Osteocyte (in vitro differentiated cells): ENCODE measurements at places on chromosomes 5 and 9. TPM values are rescaled to one million over a fixed set of nuclear protein-coding genes. Genes with fewer than 3 reads are reported as not detected.
A peak's percentile ranks its signal among the peaks of the same experiment; 100 is the strongest.

Gene NMUR2
- not detected in 2 replicates for total RNA-seq

DNA sequence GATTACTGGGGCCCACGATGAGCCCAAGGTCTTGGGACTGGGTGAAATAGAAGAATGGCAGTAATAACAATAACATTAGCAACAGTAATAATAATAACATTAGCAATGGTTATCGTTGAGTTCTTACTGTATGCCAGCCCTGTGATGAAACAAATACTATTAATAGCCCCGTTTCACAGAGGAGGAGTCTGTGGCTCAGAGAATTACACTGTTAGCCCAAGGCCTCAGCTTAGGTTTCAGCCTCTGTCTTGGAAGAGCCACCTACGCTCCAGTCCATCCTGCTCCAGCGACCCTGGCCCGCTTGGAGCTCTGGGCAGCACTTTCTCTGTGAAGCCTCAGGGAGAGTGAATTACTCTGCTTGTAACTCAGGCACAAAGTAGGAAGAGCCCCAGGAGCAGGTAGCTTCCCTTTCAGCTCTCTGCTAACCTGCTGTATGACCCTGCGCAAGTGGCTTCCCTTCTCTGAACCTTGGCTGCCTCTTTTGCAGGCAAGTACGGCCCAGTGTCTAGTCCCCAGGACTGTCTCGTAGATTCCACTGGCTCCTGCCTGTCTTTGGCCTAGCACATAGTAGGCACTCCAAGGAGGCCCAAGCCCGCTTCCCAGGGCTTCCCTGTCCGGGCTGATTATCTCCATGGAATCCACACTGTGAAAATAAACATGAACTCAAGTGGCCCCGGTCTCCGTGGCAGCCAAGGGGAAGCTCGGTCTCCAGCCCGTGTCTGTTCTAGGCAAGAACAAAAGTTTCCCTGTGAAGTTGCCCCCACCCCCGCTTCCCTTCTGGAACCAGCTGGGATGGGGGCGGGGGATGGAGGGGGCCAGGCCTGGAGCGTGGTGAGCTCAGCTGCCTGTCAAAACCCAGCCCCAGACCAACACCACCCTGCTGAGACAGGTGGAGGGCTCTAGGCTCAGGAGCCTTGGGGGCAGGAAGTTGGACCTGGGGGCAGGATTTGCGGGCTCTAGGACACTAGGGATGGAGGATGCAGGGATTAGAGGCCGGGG is 26.2 kb upstream of the LMX1B start:
- H3K4me3 ChIP-seq, result no peak overlapping the region
- peaks cover 54% of the 10 kb centered on the region for H3K27me3 ChIP-seq
- peaks cover 16% of the 10 kb centered on the region for H3K4me1 ChIP-seq
- peaks cover 2% of the 10 kb centered on the region for H3K36me3 ChIP-seq
- no peak for DNase-seq
- H3K27ac ChIP-seq, result peak overlapping the region; percentile 51

DNA sequence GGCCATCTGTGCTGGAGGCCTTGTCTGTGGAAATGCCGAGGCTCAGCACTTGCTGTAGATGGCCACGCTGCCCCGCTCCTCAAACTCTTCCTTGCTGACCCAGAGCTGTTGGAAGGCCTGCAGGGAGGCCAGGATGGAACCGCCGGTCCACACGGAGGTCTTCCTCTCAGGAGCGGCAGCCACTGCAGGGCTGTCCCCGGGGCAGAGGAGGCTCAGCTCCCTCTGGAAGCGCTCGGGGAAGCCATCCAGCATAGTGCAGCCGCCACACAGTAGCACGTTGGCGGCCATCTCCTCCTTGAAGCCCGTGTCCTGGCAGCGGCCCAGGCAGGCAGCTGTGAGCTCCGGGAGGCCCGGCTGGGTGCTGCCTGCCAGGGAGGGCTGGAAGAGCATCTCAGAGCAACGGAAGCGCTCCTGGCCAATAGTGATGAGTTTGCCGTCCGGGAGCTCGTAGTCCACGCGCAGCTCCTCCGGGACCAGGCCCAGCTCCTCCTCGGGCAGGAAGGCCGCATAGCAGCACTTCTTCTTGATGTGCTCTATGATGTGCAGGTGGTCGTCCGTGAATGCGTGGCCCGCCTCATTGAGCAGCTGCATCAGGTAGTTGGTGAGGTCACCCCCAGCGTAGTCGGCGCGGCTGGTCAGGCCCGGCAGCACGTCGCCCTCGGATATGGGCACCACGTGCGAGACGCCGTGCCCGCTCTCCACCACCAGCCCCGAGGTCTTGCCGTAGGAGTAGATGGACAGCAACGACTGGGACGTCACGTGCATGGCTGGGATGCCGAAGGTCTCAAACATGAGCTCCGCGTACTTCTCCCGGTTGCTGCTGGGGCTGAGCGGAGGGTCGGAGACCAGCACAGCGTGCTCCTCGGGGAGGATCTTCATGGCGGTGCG is 901 bp downstream of the ACTL7B start:
- DNase-seq, result no peak
- H3K27me3 ChIP-seq, result no peaks in the 10 kb centered on the region

Gene SLC6A3
- total RNA-seq, result not detected in 2 replicates

Gene PCDHA12
- total RNA-seq, result 9.1 and 12.4 TPM in 2 replicates

DNA sequence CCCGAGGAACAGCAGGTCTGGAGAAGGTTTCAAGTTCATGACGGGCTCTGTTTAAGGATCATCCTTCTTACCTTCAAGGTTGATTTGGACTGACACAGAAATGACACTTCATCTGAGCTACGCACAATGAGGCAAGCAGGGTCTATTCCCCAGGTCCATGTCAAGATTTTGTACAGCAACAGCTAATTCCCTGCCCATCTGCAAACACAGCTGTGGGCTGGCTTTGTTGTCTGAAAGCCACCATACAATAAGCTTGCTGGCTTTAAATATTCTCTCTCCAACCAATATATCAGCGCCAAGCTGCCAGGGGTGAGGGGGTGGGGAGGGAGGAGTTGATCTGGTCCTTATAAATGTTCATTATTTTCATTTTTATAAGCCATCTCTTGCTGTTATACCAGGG is 92.0 kb downstream of the OTULIN start:
- H3K27ac ChIP-seq, result no peak overlapping the region
- no peak for DNase-seq
- no peaks in the 10 kb centered on the region for H3K27me3 ChIP-seq
- H3K4me1 ChIP-seq, result no peaks in the 10 kb centered on the region
- H3K4me3 ChIP-seq, result no peak overlapping the region
- peaks cover 14% of the 10 kb centered on the region for H3K36me3 ChIP-seq

Gene ABO
- not detected in 2 replicates for total RNA-seq

- H3K4me1 ChIP-seq, result peaks cover 8% of the 10 kb centered on the region
- DNase-seq, result no peak
- no peak overlapping the region for H3K27ac ChIP-seq
- no peak overlapping the region for H3K4me3 ChIP-seq
- H3K27me3 ChIP-seq, result no peaks in the 10 kb centered on the region
Observed at GRCh38 chr5:156585999-156586398, 259.0 kb downstream of the SGCD start.

DNA sequence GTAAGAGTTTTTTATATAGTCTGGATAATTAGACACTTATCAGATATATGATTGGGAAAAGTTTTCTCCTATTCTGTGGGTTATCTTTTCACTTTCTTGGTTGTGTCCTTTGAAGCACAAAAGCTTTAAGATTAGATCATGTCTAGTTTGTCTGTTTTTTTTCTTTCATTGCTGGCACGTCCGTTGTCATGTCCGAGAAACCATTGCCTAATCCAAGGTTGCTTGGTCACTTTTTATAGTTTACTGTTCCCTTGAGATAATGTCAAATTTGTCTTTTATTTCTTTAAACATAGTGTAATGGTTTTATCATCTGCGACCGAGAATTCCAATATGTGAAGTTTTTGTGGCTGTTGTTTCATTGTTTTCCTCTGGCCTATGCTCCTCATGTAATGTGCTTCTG is 28.8 kb downstream of the GARNL3 start:
- H3K4me1 ChIP-seq, result no peaks in the 10 kb centered on the region
- no peak for DNase-seq
- H3K27me3 ChIP-seq, result no peaks in the 10 kb centered on the region

Gene PRDM9
- total RNA-seq, result not detected in 2 replicates

DNA sequence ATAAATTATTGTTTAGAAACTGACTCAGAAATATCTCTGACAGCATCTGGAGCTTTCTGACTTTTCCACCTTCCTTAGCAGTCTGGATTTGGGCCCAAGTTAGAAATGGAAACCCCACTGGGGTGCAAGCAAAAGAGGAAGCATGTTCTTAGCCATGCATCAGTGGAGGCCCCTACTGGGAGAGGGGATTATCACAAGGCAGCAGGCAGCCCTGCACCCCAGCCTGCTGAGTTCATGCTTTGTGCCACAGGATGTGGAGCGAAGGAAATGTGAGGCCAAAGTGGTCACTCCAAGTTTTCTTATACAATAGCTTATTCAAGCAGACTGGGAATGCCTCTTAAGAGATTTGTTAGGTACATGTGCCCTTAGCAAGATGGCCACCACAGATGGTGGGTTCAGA is 146.5 kb upstream of the TLX3 start:
- H3K36me3 ChIP-seq, result no peaks in the 10 kb centered on the region
- H3K4me3 ChIP-seq, result no peak overlapping the region
- H3K4me1 ChIP-seq, result no peaks in the 10 kb centered on the region
- no peak overlapping the region for H3K27ac ChIP-seq
- no peak for DNase-seq

- H3K36me3 ChIP-seq, result peaks cover 4% of the 10 kb centered on the region
- no peak overlapping the region for H3K27ac ChIP-seq
- H3K4me1 ChIP-seq, result peaks cover 26% of the 10 kb centered on the region
Observed at GRCh38 chr9:137683262-137683864, 64.6 kb downstream of the EHMT1 start.

GRCh38 chr5:91211997-91212713 is 171.0 kb downstream of the ARRDC3 start:
- H3K4me1 ChIP-seq, result no peaks in the 10 kb centered on the region
- no peaks in the 10 kb centered on the region for H3K36me3 ChIP-seq
- DNase-seq, result no peak
- no peaks in the 10 kb centered on the region for H3K27me3 ChIP-seq

DNA sequence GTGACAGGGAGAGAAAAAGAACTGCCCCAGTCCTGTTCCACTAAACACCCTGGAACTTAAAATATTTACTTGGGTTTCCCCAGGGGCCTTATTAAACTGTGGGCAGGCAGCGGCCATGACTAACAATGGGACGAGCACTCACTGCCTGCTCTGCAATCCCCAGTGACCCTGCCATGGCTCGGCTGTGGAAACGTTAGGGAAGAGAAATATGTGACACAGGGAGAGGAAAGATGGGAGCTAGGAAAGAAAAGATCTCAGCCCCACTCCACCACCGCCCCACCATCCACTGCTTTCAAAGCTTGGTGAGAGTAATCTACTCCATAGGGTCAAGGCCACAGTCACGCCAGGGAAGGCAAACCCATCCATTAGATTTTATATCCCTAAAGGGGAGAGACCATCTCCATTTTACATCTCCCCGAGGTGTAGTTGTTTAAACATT is 117.6 kb downstream of the EFNA5 start:
- H3K27ac ChIP-seq, result peak overlapping the region; percentile 81
- no peaks in the 10 kb centered on the region for H3K36me3 ChIP-seq
- DNase-seq, result no peak
- H3K4me1 ChIP-seq, result peaks cover 67% of the 10 kb centered on the region
- H3K27me3 ChIP-seq, result no peaks in the 10 kb centered on the region

DNA sequence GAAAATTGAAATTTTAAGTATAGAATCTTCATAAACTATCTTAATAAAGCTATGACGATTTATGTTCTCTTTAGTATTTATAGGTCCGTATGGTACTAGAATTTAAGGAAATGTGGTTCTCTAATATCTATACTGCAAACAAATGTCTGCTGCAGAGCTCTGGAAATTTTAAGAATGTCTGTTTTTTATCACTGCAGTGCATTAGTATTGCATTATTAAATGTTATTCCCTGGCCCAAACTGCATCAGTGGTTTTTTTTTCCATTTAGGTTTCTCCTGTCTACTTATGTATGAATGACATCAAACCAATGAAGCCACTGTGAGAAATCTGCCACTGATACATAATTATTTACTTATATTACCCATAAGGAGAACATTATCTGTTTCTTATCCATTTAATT is 211.4 kb upstream of the CD180 start:
- H3K36me3 ChIP-seq, result no peaks in the 10 kb centered on the region
- peaks cover 5% of the 10 kb centered on the region for H3K4me1 ChIP-seq
- H3K27ac ChIP-seq, result no peak overlapping the region
- H3K4me3 ChIP-seq, result no peak overlapping the region
- no peak for DNase-seq

DNA sequence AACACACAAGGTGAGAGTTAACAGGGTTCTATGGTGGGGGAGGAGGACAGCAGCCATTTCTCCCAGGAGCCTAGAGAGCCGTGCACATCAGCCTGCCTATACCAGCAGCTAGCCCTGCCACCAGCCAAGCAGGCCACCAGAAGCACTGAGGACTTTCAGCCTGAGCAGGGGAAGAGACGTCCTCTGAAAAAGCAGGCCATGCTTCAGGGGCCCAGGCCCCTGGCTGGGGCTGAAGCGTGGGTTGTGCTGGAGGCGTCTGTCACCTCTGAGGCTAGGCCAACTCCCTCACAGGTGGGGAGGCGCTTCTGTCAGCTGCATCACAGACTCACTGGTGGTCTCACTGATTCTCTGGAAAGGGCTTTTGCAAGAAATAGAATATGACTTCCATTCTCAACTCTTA is 16.3 kb downstream of the FSTL4 start:
- no peaks in the 10 kb centered on the region for H3K36me3 ChIP-seq
- no peaks in the 10 kb centered on the region for H3K4me1 ChIP-seq
- H3K27ac ChIP-seq, result no peak overlapping the region
- no peak for DNase-seq
- H3K4me3 ChIP-seq, result no peak overlapping the region

DNA sequence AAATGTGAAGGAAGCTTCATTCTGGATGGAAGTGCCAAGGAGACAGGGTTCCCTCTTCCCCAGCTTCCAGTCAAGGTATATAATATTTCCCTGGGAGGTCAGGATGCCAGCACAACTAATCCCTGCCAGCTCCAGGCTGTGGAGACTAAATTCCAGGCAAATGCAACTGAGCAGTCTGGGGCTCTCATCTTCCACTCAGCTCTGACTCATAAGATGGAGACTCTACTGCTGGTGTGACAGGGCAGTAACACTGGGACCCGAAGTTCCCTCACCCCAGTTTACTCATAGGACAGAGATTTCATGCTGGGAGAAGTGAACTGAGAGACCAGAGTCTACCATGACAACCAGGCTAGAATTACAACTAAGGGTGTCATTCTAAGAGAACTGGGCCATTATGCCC is 235.4 kb downstream of the FSTL4 start:
- no peaks in the 10 kb centered on the region for H3K4me1 ChIP-seq
- no peaks in the 10 kb centered on the region for H3K36me3 ChIP-seq
- DNase-seq, result peak; percentile 40
